ENCODE measurements at places on chromosomes 2 and 18.

GRCh38 chr2:77005522-77005921 lies 516.7 kb downstream of the LRRTM4 start:
- no peak for DNase-seq

- DNase-seq, result no peak
These were observed 394.5 kb downstream of the DLGAP1 start for GRCh38 chr18:4060427-4061281.

- no peak for DNase-seq
These were observed 106.1 kb upstream of the SP3 start for GRCh38 chr2:174071321-174071720.

DNA sequence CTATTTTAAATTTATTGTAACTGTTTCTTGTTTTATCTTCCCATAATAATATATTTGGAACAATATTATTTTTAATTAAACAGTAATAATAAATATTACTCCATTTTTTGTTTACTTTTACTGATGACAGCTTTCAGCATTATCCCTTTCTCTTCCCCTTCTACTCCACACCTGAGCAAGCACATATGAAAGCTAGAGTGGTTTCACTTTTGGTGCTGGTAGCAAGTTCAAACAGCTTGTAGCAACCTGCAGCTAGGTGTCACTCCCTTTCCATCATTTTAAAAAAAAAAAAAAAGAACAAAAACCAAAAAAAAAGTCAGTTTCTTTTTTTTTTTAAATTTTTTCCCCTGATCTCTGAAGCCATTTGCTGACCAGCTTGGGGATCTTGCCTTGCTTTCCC lies 801.8 kb downstream of the CCDC85A start:
- DNase-seq, result no peak

Data from AG10803 (cell line).